Activated naive CD4-positive, alpha-beta T cell treated with anti-CD3 and anti-CD28 coated beads, Interleukin-2, amount 10 ng/mL, durations not matched to agents 7 days and 5 days (primary cell): ENCODE measurements at places on chromosomes 2 and 18.
A peak's percentile ranks its signal among the peaks of the same experiment; 100 is the strongest.

DNA sequence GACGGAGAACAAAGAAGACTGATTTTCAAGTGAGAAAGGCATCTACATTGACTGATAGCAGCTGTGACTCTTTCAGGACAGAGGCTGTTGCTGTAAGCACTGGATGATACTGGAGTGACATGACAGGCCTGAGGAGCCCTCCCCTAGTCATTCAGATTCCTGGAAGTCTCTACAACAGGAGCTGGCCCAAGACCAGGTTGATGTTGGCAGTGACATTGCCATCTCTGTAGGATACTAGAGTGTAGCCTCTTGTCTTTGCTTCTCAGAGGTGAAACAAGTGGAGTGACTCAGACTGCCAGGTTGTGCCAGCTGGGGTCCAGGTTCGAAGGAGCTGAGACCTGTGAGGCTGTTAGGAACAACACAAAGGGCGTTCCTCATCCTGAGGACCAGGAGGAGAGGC lies 44.7 kb upstream of the SH3RF3 start:
- no peak for DNase-seq
- peaks cover 5% of the 10 kb centered on the region for H3K4me1 ChIP-seq
- H3K4me3 ChIP-seq: no peak overlapping the region
- H3K36me3 ChIP-seq: no peaks in the 10 kb centered on the region
- H3K27ac ChIP-seq: no peak overlapping the region

DNA sequence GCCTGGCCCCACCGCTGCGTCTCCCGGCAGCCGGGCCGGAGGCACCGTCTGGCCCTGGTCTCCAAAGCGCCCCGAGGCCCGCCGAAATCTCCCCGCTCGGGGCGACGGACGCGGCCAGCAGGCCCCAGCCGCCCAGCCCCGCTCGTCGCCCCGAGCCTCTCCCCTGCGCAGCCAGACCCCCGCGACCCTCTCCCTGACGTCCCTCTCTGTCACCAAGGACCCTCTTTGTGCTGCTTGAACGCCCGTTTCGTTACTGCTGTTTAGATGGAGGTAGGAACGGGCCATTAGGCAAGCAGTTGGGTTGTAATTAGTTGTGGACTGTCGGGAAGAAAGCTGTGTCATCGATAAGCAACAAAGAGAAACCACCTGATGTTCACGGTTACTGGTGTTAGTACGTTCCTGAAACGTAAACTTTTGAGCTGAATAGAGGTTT lies 686 bp downstream of the UBXN4 start:
- H3K36me3 ChIP-seq: peaks cover 33% of the 10 kb centered on the region
- peaks cover 38% of the 10 kb centered on the region for H3K4me1 ChIP-seq
- peak overlapping the region; percentile 99 for H3K27ac ChIP-seq

GRCh38 chr2:19580830-19581229 lies 222.4 kb upstream of the OSR1 start:
- H3K27ac ChIP-seq: no peak overlapping the region
- peaks cover 4% of the 10 kb centered on the region for H3K27me3 ChIP-seq
- no peaks in the 10 kb centered on the region for H3K4me1 ChIP-seq
- H3K4me3 ChIP-seq: no peak overlapping the region
- DNase-seq: no peak

DNA sequence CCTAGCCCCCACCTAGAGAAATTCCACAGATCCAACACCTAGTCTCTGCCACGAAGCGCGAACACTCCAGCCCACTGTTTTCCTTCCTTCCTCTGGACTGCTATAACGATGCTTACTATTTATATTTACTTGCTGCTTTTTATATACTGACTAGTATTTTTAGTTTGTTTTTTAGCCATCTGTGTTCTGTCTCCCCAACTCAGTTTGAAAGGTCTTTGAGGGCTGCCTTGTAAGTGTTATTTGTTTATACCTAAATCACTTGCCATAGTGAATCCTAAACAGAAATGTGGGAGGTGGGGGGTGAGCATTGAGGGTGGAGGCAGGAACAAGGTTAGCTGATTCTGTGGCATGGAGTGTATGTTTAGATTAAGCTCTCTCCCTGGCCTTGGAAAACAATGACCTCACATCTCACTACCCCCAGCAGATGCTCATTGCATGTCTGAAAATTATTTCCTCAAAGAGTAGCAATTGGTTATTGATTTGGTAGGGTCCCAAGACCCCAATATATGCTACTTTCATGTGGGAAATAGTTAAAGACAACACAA lies 1.1 kb upstream of the NCKAP5 start:
- H3K27ac ChIP-seq: no peak overlapping the region
- no peak for DNase-seq
- H3K4me1 ChIP-seq: no peaks in the 10 kb centered on the region
- no peaks in the 10 kb centered on the region for H3K36me3 ChIP-seq
- no peak overlapping the region for H3K4me3 ChIP-seq
- peaks cover 7% of the 10 kb centered on the region for H3K27me3 ChIP-seq

DNA sequence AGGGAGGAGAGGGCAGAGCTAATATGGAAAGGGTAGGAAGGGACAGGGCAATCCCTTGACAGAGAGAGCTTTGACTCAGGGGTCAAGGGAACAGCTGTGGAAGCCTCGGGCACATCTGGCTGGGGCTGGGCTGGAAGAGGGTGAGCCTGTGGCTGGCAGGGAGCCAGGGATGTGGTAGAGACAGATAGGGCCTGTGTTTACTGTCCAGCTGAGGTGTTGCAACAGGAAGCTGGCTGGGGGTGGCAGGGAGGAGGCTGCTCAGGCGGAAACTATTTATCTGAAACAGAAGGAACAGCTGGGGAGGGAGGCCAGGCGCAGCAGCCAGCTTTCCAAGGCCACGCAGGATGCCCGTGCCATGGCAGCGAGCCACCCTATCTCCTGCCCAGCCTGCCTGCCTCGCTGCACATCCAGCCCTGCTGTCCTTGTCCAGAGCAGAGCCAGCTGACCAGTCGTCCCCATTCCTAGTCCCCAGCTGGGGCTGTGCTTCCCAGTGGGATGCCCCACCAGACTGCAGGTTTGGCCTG lies 264.7 kb downstream of the CYP26B1 start:
- H3K4me3 ChIP-seq: no peak overlapping the region
- DNase-seq: no peak
- peaks cover 8% of the 10 kb centered on the region for H3K27me3 ChIP-seq
- no peak overlapping the region for H3K27ac ChIP-seq
- no peaks in the 10 kb centered on the region for H3K36me3 ChIP-seq

GRCh38 chr2:218155953-218156479 lies 10.7 kb downstream of the CXCR1 start:
- H3K4me1 ChIP-seq: no peaks in the 10 kb centered on the region
- no peak overlapping the region for H3K4me3 ChIP-seq
- no peaks in the 10 kb centered on the region for H3K36me3 ChIP-seq
- no peak for DNase-seq
- no peak overlapping the region for H3K27ac ChIP-seq

GRCh38 chr2:128568106-128568505 lies 249.4 kb upstream of the HS6ST1 start:
- peaks cover 3% of the 10 kb centered on the region for H3K27me3 ChIP-seq
- no peaks in the 10 kb centered on the region for H3K36me3 ChIP-seq
- no peaks in the 10 kb centered on the region for H3K4me1 ChIP-seq
- no peak overlapping the region for H3K27ac ChIP-seq
- H3K4me3 ChIP-seq: no peak overlapping the region

DNA sequence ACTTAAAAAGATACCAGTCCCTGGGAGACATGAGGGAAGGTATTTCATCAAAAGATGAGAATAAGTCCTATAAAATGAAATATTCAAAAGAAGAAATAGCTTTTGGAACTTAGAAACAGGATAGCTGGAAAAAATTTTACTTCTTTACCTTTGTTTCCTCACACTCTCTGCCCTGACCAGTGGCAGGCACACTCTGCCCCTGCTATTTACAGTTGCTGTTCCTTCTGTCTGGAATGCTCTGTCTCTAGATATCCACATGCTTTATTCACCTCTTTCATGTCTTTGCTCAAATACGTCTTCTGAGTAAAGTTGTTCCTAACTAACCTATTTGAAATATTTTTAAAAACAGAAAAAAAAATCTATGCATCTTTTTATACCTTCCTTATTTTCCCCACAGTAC lies 125.6 kb downstream of the PTRHD1 start:
- H3K27me3 ChIP-seq: no peaks in the 10 kb centered on the region
- no peak for DNase-seq
- no peaks in the 10 kb centered on the region for H3K36me3 ChIP-seq
- peaks cover 6% of the 10 kb centered on the region for H3K4me1 ChIP-seq

DNA sequence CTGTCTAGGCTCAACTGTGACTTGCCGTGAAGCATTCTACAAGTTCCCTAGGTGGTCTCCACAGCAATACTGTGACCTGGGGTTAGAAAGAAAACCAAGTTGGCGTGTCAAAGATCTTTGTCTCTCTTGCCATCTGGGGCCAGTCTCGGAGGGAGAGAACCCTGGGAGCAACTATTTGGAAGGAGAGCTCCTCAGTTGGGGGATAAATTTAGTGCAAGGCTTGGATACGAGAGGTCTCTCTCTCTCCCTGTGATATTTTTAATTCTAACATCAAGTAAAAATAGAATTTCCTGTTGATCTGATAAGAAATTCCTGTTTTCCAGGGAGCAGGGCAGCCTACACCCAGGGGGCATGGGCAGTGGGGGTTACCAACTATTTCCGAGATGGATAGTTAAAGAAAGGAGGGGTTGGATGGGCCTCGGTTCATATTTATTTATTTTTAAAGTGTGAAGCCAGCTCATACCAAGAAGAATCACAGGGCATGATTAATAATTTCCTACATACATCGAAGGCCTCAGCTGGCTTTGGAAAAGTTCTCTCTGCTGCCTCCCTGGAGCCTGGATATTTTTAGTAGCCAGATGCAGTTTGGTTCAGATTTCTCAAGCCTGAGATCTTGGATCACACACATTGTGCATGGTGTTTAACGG lies 62.8 kb downstream of the EHD3 start:
- no peak for DNase-seq
- no peak overlapping the region for H3K4me3 ChIP-seq
- no peaks in the 10 kb centered on the region for H3K4me1 ChIP-seq
- H3K36me3 ChIP-seq: no peaks in the 10 kb centered on the region
- peaks cover 32% of the 10 kb centered on the region for H3K27me3 ChIP-seq
- H3K27ac ChIP-seq: no peak overlapping the region

DNA sequence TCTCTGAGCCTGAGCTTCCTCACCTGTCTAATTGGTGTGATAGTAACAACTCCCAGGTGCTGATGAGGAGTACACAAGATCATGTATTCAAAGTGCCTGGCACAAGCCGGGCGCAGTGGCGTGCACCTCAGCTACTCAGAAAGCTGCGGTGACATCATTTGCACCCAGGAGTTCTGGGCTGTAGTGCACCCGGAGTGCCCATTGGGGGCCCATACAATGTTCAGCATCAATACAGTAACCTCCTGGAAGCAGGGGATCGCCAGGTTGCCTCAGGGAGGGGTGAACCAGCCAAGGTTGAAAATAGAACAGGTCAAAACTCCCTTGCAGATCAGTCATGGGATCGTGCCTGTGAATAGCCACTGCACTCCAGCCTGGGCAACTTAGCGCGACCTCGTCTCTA lies 11.2 kb upstream of the C1QL2 start:
- peaks cover 10% of the 10 kb centered on the region for H3K27me3 ChIP-seq
- H3K27ac ChIP-seq: no peak overlapping the region
- H3K4me3 ChIP-seq: no peak overlapping the region
- no peak for DNase-seq
- no peaks in the 10 kb centered on the region for H3K4me1 ChIP-seq
- no peaks in the 10 kb centered on the region for H3K36me3 ChIP-seq

DNA sequence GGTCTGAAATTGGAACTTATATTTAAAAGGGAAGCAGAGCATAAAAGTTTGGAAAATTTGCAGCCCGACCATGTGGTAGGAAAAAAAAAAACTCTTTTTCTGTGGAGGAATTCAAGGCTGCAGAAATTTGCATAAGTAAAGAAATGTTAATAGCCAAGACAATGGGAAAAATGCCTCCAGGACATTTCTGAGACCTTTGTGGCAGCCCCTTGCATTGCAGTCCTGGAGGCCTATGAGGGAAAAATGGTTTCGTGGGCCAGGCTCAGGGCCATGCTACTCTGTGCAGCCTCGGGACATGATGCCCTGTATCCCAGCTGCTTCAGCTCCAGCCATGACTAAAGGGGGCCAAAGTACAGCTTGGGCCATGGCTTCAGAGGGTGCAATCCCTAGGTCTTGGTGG lies 71.9 kb upstream of the SLC16A14 start:
- H3K4me1 ChIP-seq: no peaks in the 10 kb centered on the region
- DNase-seq: no peak
- H3K27me3 ChIP-seq: peaks cover 19% of the 10 kb centered on the region
- no peak overlapping the region for H3K4me3 ChIP-seq

- no peak overlapping the region for H3K4me3 ChIP-seq
- H3K36me3 ChIP-seq: peaks cover 9% of the 10 kb centered on the region
- H3K4me1 ChIP-seq: peaks cover 20% of the 10 kb centered on the region
Observed at GRCh38 chr2:24883946-24884345, 36.1 kb downstream of the ADCY3 start.

GRCh38 chr2:165953306-165953654 lies 296 bp downstream of the TTC21B start:
- H3K27ac ChIP-seq: no peak overlapping the region
- peaks cover 4% of the 10 kb centered on the region for H3K36me3 ChIP-seq
- H3K4me1 ChIP-seq: peaks cover 11% of the 10 kb centered on the region
- no peaks in the 10 kb centered on the region for H3K27me3 ChIP-seq

DNA sequence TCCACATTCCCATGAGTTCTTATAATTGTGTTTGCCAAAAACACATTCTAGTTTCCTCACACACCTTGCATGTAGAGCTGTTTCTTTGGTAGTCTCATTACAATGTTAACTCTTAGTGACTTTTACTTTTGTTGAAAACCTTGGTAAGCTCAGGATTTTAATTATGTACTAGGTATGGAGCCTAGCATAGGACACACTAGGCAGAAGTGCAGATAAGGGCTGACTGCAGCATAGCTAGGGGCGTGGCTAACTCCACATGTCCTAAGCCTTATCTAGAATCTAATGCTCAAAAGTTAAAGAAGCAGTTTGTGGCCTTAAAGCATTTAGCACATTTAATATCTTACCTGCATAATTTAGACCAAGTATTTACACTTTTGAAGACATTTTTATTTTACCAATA lies 153.7 kb upstream of the FBXO11 start:
- no peaks in the 10 kb centered on the region for H3K36me3 ChIP-seq
- no peaks in the 10 kb centered on the region for H3K4me1 ChIP-seq
- H3K27ac ChIP-seq: no peak overlapping the region
- H3K4me3 ChIP-seq: no peak overlapping the region
- H3K27me3 ChIP-seq: peaks cover 11% of the 10 kb centered on the region
- no peak for DNase-seq

- H3K27me3 ChIP-seq: peaks cover 29% of the 10 kb centered on the region
- no peak overlapping the region for H3K4me3 ChIP-seq
- H3K4me1 ChIP-seq: peaks cover 11% of the 10 kb centered on the region
- DNase-seq: no peak
Observed at GRCh38 chr2:227595797-227596196, 2.9 kb upstream of the SCYGR2 start.

- no peak for DNase-seq
- H3K4me3 ChIP-seq: no peak overlapping the region
- H3K4me1 ChIP-seq: peaks cover 23% of the 10 kb centered on the region
- H3K27me3 ChIP-seq: peaks cover 36% of the 10 kb centered on the region
Observed at GRCh38 chr2:3778851-3779495, 75.6 kb downstream of the DCDC2C start.

- H3K4me1 ChIP-seq: no peaks in the 10 kb centered on the region
- no peaks in the 10 kb centered on the region for H3K27me3 ChIP-seq
- no peak overlapping the region for H3K4me3 ChIP-seq
- no peaks in the 10 kb centered on the region for H3K36me3 ChIP-seq
- H3K27ac ChIP-seq: no peak overlapping the region
Observed at GRCh38 chr18:69032009-69032408, 234.1 kb downstream of the CCDC102B start.
